ENCODE measurements at places on chromosomes 7 and 10. TPM values are rescaled to one million over a fixed set of nuclear protein-coding genes. Genes with fewer than 3 reads are reported as not detected.

HOXA9 gene
- total RNA-seq = not detected

CLCN1 gene
- total RNA-seq = 0.09 TPM

NEURL1 gene
- total RNA-seq = 2.4 TPM

SRRT gene
- total RNA-seq = 253 TPM

PPP1R17 gene
- total RNA-seq = not detected

AKR1C4 gene
- total RNA-seq = not detected

LMOD2 gene
- not detected for total RNA-seq

SOSTDC1 gene
- not detected for total RNA-seq

EIF5AL1 gene
- total RNA-seq = 0.46 TPM

CLIP2 gene
- total RNA-seq = 1.8 TPM

TMEM229A gene
- not detected for total RNA-seq

NPY4R2 gene
- not detected for total RNA-seq

BTBD16 gene
- not detected for total RNA-seq

SEMA3C gene
- not detected for total RNA-seq

GHRHR gene
- not detected for total RNA-seq

C10orf67 gene
- total RNA-seq = 0.16 TPM

GIMAP2 gene
- total RNA-seq = 30.0 TPM

METTL2B gene
- total RNA-seq = 36.1 TPM

MYH16 gene
- total RNA-seq = not detected

All from activated CD4-positive, alpha-beta T cell treated with anti-CD3 and anti-CD28 coated beads for 36 hours (primary cell).